ENCODE measurements at places on chromosomes 16 and 17. TPM values are rescaled to one million over a fixed set of nuclear protein-coding genes. Genes with fewer than 3 reads are reported as not detected.

GRCh38 chr17:22654447-22654846 lies 962.1 kb downstream of the KCNJ18 start:
- no peak for DNase-seq
- no peak overlapping the region for H3K27ac ChIP-seq
- H3K4me3 ChIP-seq, result no peak overlapping the region

DNA sequence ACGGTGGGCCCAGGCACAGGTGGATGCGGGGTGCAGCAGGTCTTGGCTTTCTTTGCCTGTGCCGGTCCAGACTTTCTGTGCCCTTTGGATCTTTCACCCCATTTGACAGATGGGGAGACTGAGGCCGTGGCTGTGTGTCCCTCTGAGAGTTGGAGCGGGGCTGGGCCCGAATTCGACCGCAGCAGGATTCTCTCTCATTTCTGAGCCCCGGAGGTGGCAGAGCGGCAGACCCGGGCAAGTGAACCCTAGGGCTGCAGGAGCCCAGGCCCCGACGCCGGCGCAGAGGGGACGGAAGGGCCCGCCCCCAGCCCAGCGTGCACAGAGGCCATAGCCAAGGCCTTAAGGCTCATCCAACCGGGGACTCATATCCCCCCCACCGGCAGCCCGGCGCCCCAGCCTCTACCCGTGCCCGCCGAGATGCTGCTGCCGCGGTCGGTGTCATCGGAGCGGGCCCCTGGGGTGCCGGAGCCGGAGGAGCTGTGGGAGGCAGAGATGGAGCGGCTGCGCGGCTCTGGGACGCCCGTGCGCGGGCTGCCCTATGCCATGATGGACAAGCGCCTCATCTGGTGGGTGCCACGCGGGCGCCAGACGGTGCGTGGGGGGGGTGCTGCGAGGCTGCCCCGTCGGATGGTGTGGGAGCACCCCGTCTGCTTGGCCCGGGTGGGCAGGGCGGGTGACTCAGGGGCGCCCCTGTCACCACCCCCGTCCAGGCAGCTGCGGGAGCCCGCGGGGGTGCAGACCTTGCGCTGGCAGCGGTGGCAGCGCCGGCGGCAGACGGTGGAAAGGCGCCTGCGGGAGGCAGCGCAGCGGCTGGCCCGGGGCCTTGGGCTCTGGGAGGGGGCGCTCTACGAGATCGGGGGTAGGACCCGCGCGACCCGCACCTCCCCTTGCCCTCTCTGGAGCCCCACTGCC lies 857 bp downstream of the TMC8 start:
- peaks cover 41% of the 10 kb centered on the region for H3K4me1 ChIP-seq
- H3K27ac ChIP-seq, result no peak overlapping the region
- H3K27me3 ChIP-seq, result no peaks in the 10 kb centered on the region
- no peaks in the 10 kb centered on the region for H3K36me3 ChIP-seq

DNA sequence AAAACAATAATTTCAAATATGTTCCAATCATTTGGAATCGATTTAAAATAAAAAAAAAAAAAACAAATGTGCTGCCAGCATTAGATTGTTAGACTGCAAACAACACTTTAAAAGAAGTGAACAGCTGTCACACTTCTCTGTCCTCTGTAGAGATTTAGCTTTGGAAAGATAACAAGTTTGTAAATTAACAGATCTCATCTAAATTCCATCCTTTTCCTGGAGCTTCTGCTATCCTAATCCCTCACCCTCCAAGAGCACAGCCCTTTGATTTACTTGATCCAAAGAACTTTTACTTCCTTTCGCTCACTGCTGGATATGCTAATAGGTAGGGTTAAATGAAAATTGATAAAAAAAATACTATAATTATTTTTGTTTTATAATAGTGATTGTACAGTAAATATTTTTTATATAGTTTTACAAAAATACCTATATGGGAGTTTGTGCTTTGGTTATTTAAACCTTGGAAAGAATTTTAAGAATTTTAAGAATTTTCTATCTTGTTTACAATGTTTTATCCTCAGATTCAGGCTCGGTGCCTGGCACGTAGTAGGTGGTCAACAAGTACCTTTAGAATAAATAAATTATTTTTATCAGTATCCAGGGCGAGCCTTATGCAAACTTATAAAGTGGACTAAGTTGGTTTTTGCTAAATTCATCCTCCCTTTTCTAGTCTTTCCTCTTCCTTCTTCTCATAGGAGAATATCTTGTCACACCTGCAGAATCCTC lies 21.6 kb downstream of the MAP2K6 start:
- no peaks in the 10 kb centered on the region for H3K36me3 ChIP-seq
- DNase-seq, result no peak
- peaks cover 9% of the 10 kb centered on the region for H3K4me1 ChIP-seq
- H3K27me3 ChIP-seq, result no peaks in the 10 kb centered on the region

- no peak overlapping the region for H3K27ac ChIP-seq
- DNase-seq, result no peak
- no peaks in the 10 kb centered on the region for H3K4me1 ChIP-seq
- no peaks in the 10 kb centered on the region for H3K27me3 ChIP-seq
- no peak overlapping the region for H3K4me3 ChIP-seq
- H3K36me3 ChIP-seq, result no peaks in the 10 kb centered on the region
Measured at GRCh38 chr17:64728041-64728695, 66.1 kb upstream of the SMURF2 start.

DNA sequence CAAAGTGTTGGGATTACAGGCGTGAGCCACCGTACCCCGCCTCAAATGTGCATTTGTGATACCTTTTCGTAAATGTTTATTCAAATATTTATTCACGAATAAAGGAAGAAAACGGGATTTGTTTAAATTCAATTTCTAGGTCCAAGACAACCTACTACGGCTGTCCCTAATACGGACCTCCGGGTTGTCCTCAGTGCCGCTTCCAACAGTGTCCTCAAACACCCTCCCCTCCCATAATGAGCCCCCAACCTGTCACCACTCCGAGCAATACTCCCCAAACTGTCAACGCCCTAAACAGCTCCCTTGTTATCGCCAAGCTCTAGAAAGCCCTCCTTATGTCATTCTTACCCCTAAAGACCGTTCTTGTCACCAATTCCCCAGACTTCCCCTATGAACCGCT lies 539 bp upstream of the GABARAPL2 start:
- H3K36me3 ChIP-seq, result no peaks in the 10 kb centered on the region
- H3K4me3 ChIP-seq, result peak overlapping the region; percentile 40
- H3K27me3 ChIP-seq, result no peaks in the 10 kb centered on the region
- peak overlapping the region; percentile 73 for H3K27ac ChIP-seq
- peak; percentile 16 for DNase-seq

- peaks cover 15% of the 10 kb centered on the region for H3K4me1 ChIP-seq
- no peaks in the 10 kb centered on the region for H3K36me3 ChIP-seq
- H3K27ac ChIP-seq, result no peak overlapping the region
- H3K27me3 ChIP-seq, result no peaks in the 10 kb centered on the region
Measured at GRCh38 chr17:80441598-80442322, 26.8 kb downstream of the ENDOV start.

DNA sequence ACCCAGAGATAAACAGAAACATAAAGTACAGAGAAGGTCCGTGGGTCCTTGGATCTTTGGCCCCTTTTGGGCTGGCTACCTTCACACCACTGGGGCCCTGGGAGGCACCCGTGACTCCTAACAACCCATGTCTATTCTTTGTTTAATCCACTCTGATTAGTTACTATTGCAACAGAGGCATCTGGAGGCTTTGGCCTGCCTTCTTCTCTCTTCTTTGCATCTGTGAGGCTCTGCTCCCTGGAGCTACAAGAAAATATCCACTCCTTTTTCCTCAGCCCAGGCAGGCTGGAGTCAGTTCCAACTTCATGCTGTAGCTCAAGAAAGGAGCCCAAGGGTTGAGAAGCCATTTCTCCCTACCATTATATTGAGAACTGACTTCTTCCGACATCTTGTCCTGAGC lies 9.5 kb upstream of the CMIP start:
- H3K4me3 ChIP-seq, result no peak overlapping the region
- DNase-seq, result no peak
- H3K27me3 ChIP-seq, result no peaks in the 10 kb centered on the region

GRCh38 chr17:33986566-33986965 lies 268.5 kb upstream of the CCL2 start:
- no peak for DNase-seq
- no peaks in the 10 kb centered on the region for H3K27me3 ChIP-seq
- no peaks in the 10 kb centered on the region for H3K36me3 ChIP-seq
- H3K4me1 ChIP-seq, result no peaks in the 10 kb centered on the region
- no peak overlapping the region for H3K27ac ChIP-seq
- H3K4me3 ChIP-seq, result no peak overlapping the region

GRCh38 chr17:15649861-15650421 lies 30.4 kb upstream of the FBXW10B start:
- peak overlapping the region; percentile 40 for H3K27ac ChIP-seq
- peak; percentile 48 for DNase-seq
- peaks cover 33% of the 10 kb centered on the region for H3K4me1 ChIP-seq
- no peaks in the 10 kb centered on the region for H3K36me3 ChIP-seq
- H3K4me3 ChIP-seq, result no peak overlapping the region

GRCh38 chr16:24721830-24722238 lies 7.6 kb upstream of the TNRC6A start:
- no peak overlapping the region for H3K27ac ChIP-seq
- H3K27me3 ChIP-seq, result no peaks in the 10 kb centered on the region
- no peak for DNase-seq
- no peaks in the 10 kb centered on the region for H3K4me1 ChIP-seq

GRCh38 chr17:29111816-29112499 lies 68.2 kb downstream of the MYO18A start:
- peak; percentile 78 for DNase-seq
- H3K4me3 ChIP-seq, result no peak overlapping the region
- H3K4me1 ChIP-seq, result peaks cover 61% of the 10 kb centered on the region
- no peaks in the 10 kb centered on the region for H3K27me3 ChIP-seq
- peak overlapping the region; percentile 35 for H3K27ac ChIP-seq
- peaks cover 2% of the 10 kb centered on the region for H3K36me3 ChIP-seq

GRCh38 chr17:81630274-81630673 lies 6.6 kb downstream of the NPLOC4 start:
- DNase-seq, result no peak
- H3K27ac ChIP-seq, result no peak overlapping the region
- H3K36me3 ChIP-seq, result peaks cover 6% of the 10 kb centered on the region
- no peaks in the 10 kb centered on the region for H3K27me3 ChIP-seq

- no peak overlapping the region for H3K27ac ChIP-seq
- H3K36me3 ChIP-seq, result no peaks in the 10 kb centered on the region
- no peak for DNase-seq
- H3K4me1 ChIP-seq, result peaks cover 3% of the 10 kb centered on the region
Measured at GRCh38 chr16:4591706-4592470, 22.8 kb downstream of the UBALD1 start.

- no peak overlapping the region for H3K27ac ChIP-seq
- no peak for DNase-seq
- no peaks in the 10 kb centered on the region for H3K27me3 ChIP-seq
- peaks cover 18% of the 10 kb centered on the region for H3K4me1 ChIP-seq
Measured at GRCh38 chr16:82322177-82322576, 152.2 kb upstream of the MPHOSPH6 start.

DNA sequence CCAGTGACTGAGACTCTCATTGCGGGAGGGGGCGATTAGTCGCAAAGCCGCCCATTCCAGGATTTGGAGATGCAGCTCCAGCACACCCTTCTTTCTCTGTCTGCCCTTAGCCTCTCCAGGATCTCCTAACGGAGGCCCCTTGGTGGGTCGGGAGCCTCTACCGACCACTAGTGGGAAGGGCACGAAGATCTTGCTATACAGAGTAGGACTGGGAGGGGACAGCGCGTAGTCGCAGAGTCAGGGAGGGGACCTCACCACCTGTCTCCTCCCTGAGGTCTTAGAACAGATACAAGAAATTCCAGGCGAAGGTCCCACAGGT lies 588 bp upstream of the SMTNL2 start:
- H3K36me3 ChIP-seq, result no peaks in the 10 kb centered on the region
- H3K27me3 ChIP-seq, result peaks cover 24% of the 10 kb centered on the region
- peaks cover 16% of the 10 kb centered on the region for H3K4me1 ChIP-seq
- no peak overlapping the region for H3K27ac ChIP-seq

DNA sequence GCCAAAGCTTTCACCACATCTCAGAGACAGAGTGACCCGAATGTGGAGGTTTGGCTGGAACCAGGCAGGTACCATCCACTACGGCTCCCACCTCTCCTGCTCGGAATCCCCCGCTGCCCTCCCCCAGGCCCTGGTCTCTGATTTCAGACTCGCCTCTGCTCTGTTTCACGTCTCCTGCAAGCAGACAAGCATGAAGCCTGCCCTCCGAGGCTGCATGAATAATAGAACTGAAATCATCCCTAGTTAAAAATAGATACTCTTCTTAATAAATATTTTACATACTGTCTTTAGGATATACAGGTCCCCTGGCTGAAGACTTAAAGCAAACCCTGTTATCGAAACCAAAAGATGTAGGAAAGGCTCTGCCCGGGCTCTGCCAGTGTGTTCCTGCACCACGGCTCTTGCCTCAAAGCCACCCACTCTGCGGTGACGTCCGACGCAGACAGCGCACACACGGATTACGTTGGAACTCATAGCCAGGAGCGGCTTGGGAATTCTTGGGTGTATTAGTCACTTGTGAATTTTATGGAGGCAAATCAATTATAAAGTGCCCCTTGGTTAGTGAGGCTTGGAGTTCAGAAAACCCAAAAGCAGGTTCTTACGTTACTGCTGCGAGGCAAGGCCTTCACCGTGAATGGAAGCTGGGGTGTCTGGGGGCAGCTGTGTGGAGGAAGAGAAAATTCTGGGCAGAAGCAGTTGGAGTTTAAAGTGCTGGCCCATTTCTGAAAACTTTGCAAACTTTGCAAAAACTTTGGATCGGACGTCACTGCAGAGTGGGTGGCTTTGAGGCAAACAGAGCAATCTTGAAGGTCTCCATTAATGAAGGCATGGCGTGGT lies 25.6 kb upstream of the NPTX1 start:
- H3K4me3 ChIP-seq, result no peak overlapping the region
- H3K27ac ChIP-seq, result no peak overlapping the region
- no peaks in the 10 kb centered on the region for H3K36me3 ChIP-seq

DNA sequence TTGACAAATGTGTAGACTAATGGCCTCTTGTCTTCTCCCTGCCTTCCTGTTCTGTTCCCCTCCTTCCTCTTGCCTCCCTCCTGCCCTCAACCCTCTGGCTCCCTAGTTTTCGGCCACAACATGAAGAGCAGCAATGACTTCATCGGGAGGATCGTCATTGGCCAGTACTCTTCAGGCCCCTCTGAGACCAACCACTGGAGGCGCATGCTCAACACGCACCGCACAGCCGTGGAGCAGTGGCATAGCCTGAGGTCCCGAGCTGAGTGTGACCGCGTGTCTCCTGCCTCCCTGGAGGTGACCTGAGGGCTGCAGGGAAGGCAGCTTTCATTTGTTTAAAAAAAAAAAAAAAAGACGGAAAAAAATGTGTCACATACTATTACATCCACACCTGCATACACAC lies 18.8 kb upstream of the CLEC19A start:
- no peaks in the 10 kb centered on the region for H3K36me3 ChIP-seq
- H3K4me3 ChIP-seq, result no peak overlapping the region
- H3K4me1 ChIP-seq, result no peaks in the 10 kb centered on the region
- H3K27me3 ChIP-seq, result no peaks in the 10 kb centered on the region
- no peak for DNase-seq
- no peak overlapping the region for H3K27ac ChIP-seq

GRCh38 chr16:65453646-65454045 lies 331.8 kb upstream of the CDH11 start:
- no peak for DNase-seq
- no peak overlapping the region for H3K27ac ChIP-seq
- no peaks in the 10 kb centered on the region for H3K4me1 ChIP-seq
- no peaks in the 10 kb centered on the region for H3K27me3 ChIP-seq
- no peaks in the 10 kb centered on the region for H3K36me3 ChIP-seq
- no peak overlapping the region for H3K4me3 ChIP-seq

PYDC1 gene
- total RNA-seq, result not detected

FAM20A gene
- total RNA-seq, result 1.3 TPM

CACNA1H gene
- total RNA-seq, result 7.3 TPM

ATP1B2 gene
- total RNA-seq, result 0.78 TPM

DUSP14 gene
- 9.9 TPM for total RNA-seq

KRTAP1-4 gene
- not detected for total RNA-seq

CES1 gene
- total RNA-seq, result 19.1 TPM

C17orf78 gene
- not detected for total RNA-seq

KRT16 gene
- 4.2 TPM for total RNA-seq

KRTAP1-5 gene
- not detected for total RNA-seq

EXOC7 gene
- total RNA-seq, result 73.2 TPM

OR4D1 gene
- total RNA-seq, result not detected

Measured in body of pancreas (tissue), 4 donors.